Activated T-cell treated with anti-CD3 and anti-CD28 coated beads for 1 hour (primary cell): ENCODE measurements at places on chromosomes 13 and 19.

DNA sequence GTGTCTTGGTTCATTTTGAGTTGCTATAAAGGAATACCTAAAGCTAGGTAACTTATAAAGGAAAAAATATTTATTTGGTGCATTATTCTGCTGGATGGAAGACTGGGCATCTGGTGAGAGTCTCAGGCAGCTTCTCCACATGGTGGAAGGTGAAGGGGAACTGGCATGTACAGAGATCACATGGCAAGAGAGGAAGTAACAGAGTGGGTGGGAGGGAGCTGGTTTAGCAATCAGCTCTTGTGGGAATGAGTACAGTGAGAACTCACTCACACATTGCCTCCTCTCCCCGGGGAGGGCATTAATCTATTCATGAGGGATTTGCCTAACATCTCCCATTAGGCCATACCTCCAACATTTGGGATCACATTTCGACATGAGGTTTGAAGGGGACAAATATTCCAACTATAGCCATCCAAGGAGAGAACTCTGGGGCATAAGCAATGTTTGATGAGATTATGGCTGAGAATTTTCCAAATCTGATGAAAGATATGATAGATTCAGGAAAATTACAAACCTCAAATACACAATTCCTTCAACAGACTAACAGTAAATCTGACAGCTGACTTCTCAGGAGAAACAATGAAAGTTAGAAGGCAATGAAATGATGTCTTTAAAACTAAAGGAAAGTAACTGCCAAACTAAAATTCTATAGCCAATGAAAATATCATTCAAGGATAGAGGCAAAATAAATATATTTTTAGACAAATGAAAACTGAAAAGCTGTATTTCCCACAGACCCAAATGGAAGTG lies 52.5 kb downstream of the MTUS2 start:
- no peak for DNase-seq

DNA sequence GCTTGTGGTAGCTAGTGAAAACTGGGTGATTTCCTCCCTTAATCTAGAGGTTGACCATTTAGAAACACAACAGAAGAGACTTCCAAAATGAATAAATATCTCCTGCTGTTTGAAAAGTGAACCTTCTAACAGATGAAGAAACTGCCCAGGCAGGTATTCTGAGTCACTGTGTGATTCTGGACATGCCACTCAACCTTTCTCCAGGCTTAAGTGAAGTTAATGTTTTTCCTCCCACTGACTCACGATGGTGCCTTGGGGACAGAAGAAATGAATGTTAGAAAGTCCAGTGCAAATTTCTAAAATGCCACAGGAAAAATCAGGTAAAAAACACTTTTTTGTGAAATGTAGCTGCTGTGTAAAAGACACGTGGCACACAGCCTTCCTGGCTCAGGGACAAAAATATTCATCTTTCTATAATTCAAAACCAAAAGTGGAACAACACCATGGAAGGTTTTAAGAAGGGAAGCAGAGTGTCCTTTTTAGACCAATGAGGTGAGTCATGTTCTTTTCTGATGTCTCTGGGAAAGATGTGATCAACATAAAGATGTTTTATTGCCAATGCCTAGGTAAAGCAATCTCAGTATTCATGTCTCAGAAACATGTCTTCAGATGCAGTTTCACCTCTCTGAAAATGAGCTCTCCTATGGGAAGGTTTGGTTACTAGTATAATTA lies 9.1 kb downstream of the UBE2L5 start:
- DNase-seq: no peak

DNA sequence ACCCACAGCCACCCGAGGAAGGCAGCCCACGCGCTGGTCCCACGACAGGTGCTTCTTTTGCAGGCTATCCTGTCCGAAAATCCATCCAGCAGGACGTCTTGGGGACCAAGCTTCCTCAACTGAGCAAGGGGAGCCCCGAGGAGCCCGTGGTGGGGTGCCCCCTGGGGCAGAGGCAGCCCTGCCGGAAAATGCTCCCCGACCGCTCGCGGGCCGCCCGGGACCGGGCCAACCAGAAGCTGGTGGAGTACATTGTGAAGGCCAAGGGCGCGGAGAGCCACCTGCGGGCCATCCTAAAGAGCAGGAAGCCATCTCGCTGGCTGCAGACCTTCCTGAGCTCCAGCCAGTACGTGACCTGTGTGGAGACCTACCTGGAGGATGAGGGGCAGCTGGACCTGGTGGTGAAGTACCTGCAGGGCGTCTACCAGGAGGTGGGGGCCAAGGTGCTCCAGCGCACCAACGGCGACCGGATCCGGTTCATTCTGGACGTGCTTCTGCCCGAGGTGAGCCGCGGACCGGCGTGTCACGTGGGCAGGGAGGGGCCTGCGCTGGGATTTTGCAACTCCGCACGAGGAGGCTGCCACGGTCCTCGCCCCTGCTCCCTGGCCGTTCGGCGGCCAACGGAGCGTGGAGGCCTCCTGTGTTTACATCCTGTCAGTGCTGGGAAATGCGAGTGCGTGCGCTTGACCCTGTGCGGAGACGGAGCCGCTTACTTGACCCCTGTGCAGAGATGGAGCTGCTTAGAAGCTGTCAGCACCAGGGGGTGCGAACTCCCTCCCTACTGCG lies 12.9 kb upstream of the NDUFS7 start:
- DNase-seq: no peak

- peak; percentile 58 for DNase-seq
Measured at GRCh38 chr19:49890349-49891311, 6.1 kb downstream of the IL4I1 start.

- no peak for DNase-seq
Measured at GRCh38 chr19:11856596-11857250, 8.2 kb downstream of the ZNF439 start.

DNA sequence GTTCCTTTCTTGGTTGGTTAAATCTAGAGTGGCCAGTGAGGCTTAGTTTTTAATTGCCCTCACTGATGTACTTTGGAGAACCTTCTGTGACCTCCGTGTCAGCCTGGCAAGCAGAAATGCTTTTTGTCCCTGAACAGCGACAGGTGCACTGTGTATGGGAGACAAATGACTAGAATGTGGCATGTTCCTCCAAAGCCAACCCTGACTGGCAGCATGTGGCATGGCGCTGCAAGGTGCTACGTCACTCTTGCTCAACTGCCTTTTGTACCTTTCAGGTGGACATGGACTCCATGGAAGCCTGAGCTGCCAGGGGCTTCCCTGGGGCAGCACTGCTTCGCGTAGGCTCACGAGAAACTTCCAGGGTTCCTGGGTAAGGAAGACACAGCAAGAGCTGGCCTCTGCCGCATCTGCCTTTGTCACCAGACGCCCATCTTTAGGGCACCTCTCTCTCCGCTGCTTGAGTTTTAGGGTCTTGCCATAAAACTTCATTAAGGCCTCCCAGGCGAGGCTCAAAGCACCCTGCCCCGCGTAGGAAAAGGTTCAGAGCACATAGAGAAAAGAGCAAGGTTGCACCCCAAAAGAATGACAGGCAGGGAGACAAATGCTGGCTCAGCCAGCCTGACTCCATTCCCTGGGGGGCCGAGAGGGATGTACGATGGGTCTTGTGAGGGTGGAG lies 167.1 kb upstream of the SOX1 start:
- DNase-seq: no peak

GRCh38 chr13:86976521-86977324 lies 694.4 kb upstream of the SLITRK5 start:
- no peak for DNase-seq

GRCh38 chr19:35295792-35296462 lies 4.0 kb downstream of the MAG start:
- DNase-seq: peak; percentile 23

DNA sequence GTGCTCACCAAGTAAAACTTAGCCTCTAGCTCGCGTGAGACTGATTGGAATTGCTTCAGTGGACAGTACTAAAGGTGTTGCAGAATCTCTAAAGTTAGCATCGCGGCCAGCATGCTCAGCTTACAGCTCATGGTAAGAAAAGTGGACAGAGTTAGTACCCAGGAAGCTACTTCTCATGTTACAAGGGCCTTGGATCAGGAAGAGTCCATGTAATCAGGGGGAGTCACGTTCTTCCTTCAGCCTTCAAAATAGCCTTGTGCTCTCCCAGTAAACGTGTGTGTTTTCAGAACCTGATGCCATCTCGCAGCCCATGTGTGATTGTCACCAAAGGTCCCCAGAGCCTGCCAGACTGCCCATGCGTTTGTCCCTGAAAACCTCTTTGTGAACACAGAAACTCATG lies 195.8 kb upstream of the RNF113B start:
- no peak for DNase-seq

DNA sequence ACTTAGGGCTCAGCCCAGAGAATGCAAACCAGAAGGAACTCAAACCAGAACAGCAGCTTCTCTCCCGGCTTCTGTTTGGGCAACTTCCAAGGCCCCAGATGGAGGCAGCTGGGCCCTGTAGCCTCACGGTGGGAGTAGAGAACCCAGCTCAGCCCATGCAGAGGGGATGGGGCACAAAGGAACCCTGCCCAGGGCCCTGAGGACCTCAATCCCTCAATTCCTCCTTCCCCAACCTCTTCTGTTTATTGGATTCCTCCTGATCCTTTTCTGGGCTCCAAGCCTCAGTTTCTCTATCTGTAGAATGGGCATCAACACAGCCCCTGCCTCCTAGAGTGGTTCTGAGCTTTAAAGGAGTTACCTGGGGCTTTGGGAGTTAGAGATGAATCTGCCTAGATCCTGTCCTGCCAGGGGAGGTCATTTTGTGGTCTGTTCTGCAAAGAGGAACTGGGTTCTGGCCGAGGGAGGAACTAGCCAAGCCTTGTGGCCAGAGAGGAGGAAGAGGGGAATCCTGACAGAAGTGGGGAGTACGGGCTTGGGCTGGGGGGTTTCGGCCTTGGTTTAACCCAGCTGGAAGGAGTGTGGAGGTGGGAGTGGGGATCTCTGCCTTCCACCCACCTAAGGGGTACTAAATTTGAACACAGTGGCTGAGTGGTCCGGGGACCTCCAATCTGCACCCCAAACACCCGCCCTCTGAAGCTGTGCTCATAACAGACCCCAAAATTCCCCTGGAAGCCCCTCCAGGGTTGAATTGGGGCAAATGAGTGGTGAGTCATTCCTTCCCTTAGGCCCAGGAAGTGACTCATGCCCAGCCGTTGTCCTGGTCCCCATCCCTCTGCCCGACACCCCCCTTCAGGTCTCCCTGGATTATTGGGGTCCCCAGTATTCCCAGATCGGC lies 2.7 kb downstream of the ADGRE5 start:
- peak; percentile 46 for DNase-seq

GRCh38 chr13:51021811-51022210 lies 89.3 kb downstream of the C13orf42 start:
- DNase-seq: no peak

- DNase-seq: no peak
Measured at GRCh38 chr19:40705362-40705651, 11.4 kb downstream of the COQ8B start.

DNA sequence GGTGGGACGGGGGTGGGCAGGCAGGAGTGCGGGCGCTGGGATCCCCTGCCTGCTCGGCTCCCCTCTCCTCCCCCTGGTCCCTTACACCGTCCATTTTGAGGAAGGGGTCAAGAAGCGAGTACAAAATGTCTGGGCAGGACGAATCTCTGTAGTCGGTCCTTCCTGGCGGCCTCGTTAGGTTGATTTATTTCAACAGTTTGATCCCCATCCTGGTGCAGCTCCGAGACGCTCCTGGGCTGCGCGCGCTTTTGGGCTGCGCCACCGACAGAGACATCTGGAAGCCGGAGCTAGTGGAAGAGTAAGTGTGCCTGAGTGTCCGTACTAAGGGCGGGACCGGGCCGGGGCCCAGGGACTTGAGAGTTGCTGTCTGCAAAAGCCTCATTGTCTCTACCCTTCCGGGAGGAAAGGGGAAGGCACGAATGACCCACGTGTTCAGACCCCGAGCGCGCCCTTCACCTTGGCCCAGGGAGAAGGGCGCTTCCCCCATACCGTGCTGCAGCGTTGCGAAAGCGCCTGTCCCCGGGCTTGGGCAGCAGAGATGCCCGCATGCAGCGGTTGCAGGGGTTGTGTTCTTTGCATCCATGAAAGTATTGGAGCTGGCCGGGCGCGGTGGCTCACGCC lies 1.8 kb downstream of the ZNF114 start:
- no peak for DNase-seq

GRCh38 chr19:10835089-10835753 lies 791 bp downstream of the TMED1 start:
- DNase-seq: no peak

GRCh38 chr13:45278096-45278645 lies 62.8 kb downstream of the TPT1 start:
- DNase-seq: no peak

DNA sequence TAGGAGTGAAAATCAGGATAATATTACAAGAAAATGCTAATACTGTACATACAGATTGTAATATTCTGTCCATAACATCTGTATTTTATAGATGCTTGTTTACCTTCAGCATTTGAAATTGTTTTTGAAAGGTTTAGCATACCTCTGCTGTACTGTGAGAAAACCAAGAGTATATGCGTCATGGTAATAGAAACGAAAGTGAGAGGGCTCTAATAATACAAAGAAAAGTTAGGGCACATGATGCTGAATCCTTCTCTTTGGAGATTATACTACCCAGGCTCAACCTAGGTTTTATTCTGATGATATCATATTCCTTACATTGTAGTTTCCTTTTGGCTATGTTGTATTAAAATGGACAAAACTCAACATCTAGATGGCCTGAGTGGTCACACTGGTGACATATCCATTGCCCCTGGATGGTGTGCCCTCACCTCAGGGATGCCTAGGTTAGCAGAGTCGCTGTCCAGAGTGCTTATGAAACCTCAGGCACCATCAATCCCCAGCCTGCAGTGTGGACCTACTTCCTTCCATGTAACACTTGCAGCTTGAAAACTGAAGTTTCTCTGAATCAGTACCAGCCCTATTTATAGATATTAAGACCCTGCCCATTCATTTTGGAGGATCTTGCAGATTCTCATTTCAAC lies 253.7 kb downstream of the KCTD12 start:
- DNase-seq: no peak

- DNase-seq: peak; percentile 62
Measured at GRCh38 chr19:14479975-14480699, 5.0 kb upstream of the PTGER1 start.

DNA sequence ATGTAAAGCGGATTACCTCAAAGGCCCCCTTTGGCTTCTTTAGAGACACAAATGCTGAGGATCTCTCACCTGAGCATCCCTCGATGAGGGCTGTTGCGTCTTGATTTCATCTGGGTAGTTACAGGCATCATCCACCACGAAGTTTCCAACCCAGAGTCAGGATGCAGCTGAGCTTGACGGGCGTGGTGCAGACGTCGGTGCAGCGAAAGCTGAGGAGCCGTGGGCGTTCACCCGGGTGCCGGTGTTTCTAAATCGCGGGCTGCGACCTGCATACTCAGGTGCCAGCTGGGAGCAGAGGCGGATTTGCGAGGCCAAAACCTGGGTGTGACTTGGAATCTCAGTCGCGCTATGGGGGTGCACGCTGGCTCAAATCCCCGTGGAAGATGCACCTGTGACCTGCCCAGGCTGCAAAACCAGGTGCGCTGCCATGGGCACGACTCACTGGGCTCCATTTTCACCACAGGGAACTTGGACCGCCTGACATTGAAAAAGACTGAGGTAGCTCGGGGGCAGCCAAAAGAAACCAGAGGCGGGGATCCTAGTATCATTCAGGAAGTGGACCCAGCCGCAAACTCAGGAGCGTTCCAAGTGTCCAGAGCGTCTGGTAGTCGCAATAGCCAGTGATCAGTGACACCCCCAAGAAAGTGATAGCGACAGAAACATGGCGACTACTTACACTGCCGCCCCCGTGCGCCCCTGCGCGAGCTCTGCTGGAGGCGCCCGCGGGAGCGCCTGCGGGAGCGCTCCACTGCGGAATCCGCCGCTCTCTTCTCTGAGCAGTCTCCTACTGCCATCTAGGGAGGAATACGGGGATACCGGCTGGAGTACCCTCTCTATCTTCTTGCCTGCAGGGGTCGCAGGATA lies 36.4 kb upstream of the IGFL4 start:
- no peak for DNase-seq

GRCh38 chr13:110993788-110994187 lies 78.9 kb upstream of the ANKRD10 start:
- DNase-seq: no peak
